ENCODE measurements at places on chromosomes 6 and 20.

DNA sequence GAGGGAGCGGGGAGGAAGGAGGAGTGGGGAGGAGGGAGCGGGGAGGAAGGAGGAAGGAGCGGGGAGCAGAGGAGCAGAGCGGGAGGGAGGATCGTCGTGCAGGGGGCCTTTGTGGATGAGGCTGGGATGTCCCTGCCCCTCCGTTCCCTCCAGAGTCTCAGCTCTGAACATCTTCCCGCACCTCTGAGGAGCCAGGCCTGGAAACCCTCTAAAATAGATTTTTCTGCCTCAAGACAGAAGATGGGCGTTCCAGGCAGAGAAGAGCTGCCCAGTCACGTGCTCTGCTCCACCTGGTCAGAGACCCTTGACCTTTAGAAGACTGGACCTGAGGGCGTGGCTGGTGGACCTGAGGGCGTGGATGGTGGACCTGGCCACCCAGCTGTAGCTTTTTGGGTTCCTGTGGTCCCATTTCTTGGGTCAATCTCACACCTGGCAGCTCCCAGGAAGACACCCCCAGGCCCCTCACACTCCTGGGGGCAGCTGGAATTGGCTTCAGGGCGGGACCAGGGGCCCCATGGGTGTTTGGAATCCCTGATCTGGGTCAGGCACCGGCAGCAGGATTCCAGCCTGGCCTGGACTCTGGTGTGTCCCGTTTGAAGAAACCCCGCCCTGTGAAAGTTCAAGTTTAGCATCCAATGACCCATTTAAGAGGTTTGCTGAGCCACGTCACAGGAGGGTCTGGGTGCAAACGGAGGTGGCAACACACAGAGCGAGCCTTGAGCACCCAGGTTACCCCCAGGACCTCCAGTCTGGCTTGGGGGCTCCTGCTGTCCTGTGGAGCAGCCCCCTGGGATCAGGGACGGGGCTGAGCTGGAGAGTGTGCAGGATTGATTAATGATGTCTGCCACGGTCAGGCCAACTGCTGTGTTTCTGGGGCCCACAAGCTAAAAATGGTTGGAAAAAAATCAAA, 96.9 kb upstream of the BHLHE23 start:
- DNase-seq: no peak

DNA sequence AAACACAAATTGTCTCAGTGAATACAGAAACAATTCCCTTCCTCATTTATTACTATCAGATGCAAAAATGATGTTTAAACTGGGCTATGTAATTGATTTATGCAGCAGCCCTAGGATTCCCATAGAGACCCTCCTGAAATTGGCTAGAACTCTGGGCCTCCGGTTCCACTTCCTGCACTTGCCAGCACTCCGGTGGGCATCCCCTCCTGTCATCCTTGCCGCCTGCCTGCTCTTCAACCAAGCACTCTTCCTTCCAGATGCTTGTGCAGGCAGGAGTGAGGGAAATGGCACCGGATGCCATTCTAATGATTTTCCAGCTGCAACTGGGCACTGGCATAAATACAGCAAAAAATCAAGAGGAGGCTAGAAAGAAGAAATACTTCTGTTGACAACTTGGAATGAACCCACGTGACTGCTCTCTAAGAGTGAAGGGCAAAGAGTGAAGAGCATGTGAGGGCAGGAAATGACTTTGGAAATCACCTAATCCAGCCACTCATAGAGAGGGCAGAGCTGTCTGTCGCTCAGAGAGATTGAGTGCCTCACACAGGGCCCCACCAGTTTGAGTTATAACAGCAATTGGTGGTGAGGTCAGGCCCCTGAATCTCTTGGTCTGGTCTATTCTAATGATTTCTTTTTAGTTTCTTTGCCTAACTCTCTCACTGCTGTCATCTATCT, 3.7 kb upstream of the NEDD9 start:
- no peak for DNase-seq

- DNase-seq: no peak
These were observed 8.8 kb upstream of the MYT1 start for GRCh38 chr20:64155258-64156135.

DNA sequence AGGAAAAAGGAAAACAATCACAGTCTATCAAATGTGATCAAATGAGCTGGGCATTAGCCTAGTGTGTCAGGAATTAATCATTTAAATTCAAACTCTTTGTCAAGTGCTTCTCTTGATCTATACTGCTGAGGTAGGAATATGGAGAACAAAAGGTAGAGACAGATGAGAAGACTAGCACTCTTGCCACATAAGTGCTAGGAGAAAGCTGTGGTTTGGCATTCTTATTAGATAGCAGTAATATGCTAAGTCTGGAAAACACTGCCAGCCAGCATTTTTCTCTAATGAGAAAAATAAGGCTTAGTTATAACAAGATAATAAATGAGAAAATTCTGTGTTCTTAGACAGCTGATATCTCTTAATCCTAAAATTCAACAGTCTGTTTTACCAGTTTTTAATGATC, 38.9 kb downstream of the ORC3 start:
- no peak for DNase-seq

DNA sequence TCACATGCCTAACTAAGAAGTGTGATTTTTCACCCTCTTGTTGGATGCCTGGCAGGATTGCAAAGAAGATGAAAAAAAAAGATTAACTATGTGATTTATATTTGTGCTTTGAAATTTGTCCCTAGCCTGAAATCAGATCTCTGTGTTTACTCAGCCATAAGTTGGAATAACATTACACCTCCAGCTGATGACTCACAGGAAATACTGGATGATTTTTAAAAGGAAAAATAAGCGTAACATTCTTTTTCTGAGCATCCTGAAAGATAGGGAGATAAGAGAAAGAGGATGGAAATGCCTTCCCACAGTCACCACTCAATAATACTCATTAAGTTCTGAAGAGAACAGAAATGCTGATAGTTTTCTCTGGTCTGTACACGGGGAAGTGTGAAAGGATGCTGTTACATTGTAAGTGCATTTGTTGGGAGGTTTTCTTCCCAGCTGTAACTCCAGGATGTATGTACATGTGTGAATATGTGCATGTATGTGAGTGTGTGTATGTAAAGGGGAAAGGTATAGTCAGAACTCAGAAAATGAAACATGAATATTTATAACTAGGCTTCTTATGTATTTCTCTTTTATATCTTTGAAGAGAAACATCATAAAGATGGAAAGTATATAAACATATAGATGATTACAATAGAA, 37.4 kb upstream of the RIPPLY2 start:
- no peak for DNase-seq

DNA sequence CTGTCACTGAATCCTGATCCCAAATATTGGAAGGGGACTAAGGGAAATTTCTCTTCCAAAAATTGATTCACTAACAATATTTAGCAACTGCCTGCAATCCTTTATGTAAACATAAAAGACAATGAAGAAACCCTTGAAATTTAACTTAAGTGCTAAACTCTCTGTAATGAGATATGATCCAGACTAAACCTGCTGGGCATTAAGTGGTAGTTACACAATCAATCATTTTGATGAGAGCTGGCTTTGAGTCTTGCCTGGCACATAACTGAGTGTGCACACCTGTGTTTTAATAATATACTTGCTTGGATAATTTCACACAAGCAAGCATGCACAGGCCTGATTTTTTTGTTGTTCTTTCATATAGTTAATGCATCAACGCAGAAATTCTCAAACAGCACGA, 9.8 kb upstream of the ZFP64 start:
- no peak for DNase-seq

- DNase-seq: no peak
These were observed 183.1 kb upstream of the TNFAIP3 start for GRCh38 chr6:137683916-137684315.

GRCh38 chr6:108958900-108959770, 110.9 kb downstream of the ARMC2 start:
- DNase-seq: no peak

DNA sequence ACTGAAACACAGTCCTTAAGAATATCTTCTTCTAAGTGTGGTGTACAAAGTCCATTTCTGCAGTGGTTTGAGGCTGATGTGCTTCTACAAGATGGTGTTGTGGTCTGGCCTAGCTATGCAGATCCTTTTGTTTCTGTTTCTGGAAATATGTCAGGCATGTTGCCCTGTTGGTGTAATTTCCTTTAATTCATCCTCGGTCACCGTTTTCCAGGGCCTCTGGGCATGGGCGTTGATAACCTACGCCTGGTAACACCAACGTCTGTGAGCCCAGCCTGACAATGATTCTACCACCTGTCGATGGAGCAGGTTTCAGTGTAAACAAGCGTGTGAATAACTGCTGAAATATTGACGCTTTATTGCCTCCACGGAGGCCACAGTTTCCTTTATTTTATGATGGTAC, 33.3 kb upstream of the AFDN start:
- no peak for DNase-seq

- DNase-seq: no peak
These were observed 9.7 kb upstream of the DYNLRB1 start for GRCh38 chr20:34506480-34506879.

DNA sequence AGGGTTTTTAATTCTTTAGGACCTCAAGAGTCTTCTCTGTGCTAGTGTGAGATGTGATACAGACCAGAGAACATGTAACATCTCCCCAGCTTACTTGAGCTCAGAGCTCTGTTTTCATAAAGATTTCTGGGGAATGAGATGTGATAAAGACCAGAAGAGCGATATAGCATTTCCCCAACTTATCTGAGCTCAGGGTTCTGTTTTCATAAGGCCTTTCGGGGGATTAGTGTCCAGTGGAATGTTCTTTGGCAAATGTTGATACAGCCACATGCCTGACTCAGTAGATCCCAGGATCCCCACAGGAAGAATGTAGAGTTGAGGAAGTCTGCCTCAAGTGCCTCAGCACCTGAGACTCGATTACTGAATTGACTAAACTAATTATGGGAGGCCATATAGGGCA, 18.7 kb upstream of the TOP1 start:
- no peak for DNase-seq

GRCh38 chr6:4606821-4607704, 169.1 kb upstream of the CDYL start:
- DNase-seq: no peak

DNA sequence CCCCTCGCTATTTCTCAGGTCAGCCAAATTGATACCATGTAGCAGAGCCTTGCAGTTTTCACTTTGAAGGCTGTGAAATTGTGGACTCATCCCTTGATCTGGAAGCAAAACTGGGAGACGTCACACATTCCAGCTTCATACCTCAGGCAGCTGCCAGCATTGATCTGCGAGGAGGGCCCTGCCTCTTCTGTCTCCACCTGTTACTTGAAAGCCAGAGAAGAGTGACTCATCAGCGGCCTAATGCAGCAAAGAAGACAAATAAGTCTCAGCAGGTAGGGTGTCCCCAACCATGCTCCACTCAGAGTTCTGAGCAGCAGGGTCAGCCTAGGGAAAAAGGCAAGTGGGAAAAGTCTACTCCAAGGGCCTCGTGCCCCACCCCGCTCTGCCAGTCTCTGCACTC, 69.4 kb upstream of the BMP2 start:
- no peak for DNase-seq

DNA sequence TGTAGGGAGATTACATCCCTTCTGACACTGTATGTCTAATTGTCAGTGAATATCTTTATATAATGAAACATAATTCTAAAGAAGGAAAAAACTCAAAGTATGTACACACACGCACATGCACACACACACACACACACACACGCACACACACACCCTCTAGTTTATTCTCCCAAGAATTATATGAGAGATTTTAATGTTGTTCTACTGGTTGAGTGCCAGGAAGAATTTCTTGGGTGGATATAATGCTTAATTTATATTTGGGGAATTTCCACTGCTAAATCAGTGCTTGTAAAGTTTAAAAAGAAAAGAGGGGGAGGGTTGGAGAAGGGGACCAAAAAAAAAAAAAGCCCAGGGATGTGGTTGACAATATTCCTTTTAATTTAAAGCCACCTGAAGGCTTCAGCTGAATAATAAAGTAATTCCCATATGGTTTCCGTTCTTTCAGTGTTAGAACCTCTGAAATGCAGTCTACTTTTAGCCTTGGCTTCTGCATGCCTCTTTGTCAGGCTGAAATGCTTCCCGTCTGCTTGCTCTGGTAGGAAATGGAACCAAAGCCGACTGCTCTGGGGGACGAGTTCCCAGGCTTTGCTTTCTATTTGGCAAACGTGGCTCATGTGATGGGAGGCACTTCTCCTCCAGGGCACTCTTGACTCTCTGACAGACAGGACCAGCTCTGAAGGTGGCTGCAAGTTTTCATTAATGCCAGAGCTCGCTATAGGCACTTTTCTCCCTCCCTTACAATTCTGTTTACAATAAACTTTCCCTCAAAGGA, 225.4 kb downstream of the PRL start:
- DNase-seq: no peak

DNA sequence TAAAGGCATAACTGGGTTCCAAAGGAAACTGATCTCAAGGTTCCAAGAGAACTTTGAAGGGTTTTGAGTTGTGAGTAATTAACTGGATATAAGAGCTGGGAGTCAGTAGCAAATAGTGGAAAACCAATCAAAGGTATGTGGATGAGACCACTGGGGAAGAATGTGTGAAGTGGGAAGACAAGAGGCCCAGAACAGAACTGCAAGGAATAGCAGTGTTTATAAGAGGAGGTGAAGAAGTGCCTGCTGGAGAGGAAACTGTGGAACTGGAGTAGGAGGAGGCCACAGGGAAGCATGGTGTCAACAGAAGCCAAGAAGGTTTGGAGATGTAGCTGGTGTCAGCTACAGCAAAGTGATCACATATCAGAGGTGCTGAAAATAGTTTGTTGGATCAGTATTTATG, 18.7 kb upstream of the HDAC2 start:
- no peak for DNase-seq

DNA sequence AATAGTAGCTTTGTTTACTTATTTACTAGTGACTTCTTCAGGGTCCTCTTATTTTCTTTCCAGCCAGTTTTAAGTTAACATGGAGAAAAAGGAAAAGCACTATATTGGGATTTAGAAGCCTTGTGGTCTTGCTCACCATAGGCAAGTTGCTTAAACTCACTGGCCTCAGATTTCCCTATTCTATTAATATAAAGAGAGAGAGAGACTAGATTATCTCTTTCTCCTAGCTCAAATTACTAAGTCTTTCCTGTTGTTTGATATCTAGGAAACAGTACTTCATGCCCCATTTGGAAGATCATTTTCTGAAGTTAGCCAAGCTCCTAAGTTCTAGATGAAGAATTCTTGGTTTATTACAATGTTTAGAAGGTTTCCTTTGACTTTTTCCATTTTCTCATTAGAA, 32.5 kb downstream of the CTNNBL1 start:
- DNase-seq: no peak

DNA sequence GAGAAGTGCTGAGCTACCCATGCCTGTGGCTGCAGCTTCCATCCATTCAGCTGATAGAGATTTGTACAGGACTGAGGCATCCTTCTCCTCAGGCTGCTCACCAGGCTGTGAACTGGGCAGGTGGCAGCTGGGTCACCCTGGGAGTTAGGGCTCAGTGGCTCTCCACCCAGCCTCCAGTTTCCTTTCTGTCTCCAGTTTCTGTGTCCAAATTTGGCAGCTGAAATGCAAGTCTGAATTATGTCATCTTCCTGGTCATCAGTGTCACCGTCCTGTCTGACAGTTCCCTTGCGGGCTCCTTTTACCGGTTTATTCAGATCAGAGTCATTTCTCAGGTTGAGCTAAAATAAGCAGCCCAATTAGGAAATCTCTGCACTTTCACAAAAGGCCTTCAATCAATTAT, 93.3 kb downstream of the EDN1 start:
- DNase-seq: no peak

GRCh38 chr20:53964067-53964466, 106.3 kb downstream of the BCAS1 start:
- DNase-seq: no peak

GRCh38 chr20:23410916-23411695, 10.2 kb downstream of the NAPB start:
- DNase-seq: no peak
